Natural killer cell (primary cell): ENCODE measurements at places on chromosomes 5 and 9.

DNA sequence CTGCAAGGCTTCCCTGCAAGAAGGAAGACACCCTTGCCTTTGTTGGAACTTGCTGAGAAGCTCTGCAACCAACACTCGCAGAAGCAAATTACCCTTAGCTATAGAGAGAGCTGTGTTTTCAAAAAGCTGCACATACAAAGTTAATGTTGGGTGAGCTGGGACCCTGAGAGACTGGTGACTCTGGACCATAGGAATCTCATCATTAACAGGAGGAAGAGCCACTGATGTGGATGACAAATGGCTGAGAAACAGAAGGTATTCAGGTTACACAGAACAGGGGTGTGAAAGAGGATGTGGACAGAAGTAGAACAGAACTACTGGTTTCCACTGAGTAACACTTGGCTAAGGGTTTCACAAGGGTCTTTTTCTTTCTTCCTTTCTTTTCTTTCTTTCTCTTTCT is 493.5 kb downstream of the IRX1 start:
- no peaks in the 10 kb centered on the region for H3K27me3 ChIP-seq
- H3K4me3 ChIP-seq, result no peak overlapping the region
- H3K4me1 ChIP-seq, result no peaks in the 10 kb centered on the region
- DNase-seq, result no peak
- no peaks in the 10 kb centered on the region for H3K36me3 ChIP-seq
- H3K27ac ChIP-seq, result no peak overlapping the region

DNA sequence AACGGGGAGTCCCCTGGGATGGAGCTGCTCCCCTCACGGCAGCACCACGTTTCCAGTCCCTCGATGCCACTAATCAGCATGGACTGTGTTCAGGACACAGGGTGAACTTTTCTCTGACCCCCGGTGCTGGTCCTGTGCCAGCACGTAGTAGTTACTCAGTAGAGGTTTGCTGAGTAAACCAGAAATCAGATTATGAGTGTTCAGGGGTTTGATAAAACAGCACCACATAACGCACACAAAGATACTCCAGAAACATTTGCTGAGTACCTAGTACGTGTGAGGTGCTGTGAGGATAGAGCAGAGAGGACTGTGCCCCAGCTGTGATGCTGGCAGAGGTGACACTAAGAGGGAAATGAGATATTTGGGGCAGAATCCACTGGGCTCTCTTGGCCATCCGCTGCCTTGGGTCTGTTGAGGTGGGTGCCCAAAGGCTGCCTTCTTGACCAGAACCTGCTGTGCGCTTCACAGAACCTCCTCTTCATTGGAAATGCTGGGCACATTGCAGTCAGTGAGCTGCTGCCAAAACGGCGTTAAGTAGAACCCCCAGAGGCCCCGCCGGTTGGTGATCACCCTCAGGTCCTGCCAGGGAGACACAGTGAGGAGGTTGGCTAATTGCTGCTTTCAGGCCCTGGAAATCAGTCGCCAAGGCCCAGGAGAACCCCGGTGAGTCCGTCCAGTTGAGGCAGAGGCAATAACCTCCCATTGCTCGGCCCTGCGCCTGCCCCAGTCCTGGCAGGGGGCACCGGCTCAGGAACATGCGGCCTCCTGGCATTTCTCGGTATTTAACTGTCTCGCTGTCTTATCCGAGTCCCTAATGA is 49.4 kb downstream of the NEURL1B start:
- no peak for DNase-seq
- no peak overlapping the region for H3K27ac ChIP-seq
- peaks cover 12% of the 10 kb centered on the region for H3K4me1 ChIP-seq
- no peaks in the 10 kb centered on the region for H3K36me3 ChIP-seq

GRCh38 chr5:39455645-39456044 is 30.9 kb upstream of the DAB2 start:
- H3K36me3 ChIP-seq, result no peaks in the 10 kb centered on the region
- no peak overlapping the region for H3K4me3 ChIP-seq
- no peak overlapping the region for H3K27ac ChIP-seq
- H3K4me1 ChIP-seq, result no peaks in the 10 kb centered on the region

DNA sequence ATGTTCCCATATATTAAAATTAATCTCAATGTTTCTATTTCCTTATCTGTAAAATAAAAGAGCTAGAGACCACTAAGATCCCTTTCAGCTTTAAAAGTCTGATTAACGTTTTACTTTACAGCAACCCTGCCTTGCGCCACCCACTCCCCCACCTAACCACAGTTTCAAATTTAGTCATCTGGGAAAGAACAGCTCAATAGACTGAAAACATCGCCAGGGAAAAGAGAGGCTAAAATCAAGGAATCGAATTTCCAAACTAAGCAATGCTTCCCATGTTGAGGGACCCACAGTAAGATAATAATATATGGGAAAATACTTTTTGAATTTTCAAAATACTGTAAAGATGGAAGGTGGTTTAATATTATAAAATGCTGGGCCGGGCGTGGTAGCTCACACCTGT is 6.6 kb downstream of the SAXO1 start:
- H3K4me1 ChIP-seq, result no peaks in the 10 kb centered on the region
- no peak for DNase-seq
- H3K4me3 ChIP-seq, result no peak overlapping the region
- H3K36me3 ChIP-seq, result no peaks in the 10 kb centered on the region
- no peaks in the 10 kb centered on the region for H3K27me3 ChIP-seq
- H3K27ac ChIP-seq, result no peak overlapping the region

DNA sequence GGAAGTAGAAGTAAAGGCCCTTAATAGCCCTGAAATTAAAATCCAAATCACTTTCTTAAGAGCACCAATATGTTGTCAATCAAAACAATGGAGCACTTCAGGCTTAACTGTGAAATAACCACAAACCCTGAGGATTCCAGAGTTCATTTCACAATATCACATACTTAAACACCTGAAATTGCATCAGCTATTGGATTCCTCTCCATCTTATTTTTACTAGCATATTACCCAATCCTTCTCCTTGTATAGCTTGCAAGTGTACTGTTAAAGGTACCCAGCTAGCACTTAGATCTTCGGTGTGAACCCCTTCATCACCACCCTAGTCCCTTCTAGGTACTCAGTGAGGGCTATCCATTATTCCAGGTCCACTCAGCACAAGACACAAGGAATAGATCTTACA is 287.3 kb downstream of the EFNA5 start:
- H3K4me1 ChIP-seq, result peaks cover 7% of the 10 kb centered on the region
- no peaks in the 10 kb centered on the region for H3K36me3 ChIP-seq

GRCh38 chr5:61482980-61483379 is 150.9 kb downstream of the ZSWIM6 start:
- H3K27me3 ChIP-seq, result no peaks in the 10 kb centered on the region
- H3K27ac ChIP-seq, result no peak overlapping the region
- no peaks in the 10 kb centered on the region for H3K4me1 ChIP-seq
- no peaks in the 10 kb centered on the region for H3K36me3 ChIP-seq
- DNase-seq, result no peak
- H3K4me3 ChIP-seq, result no peak overlapping the region

DNA sequence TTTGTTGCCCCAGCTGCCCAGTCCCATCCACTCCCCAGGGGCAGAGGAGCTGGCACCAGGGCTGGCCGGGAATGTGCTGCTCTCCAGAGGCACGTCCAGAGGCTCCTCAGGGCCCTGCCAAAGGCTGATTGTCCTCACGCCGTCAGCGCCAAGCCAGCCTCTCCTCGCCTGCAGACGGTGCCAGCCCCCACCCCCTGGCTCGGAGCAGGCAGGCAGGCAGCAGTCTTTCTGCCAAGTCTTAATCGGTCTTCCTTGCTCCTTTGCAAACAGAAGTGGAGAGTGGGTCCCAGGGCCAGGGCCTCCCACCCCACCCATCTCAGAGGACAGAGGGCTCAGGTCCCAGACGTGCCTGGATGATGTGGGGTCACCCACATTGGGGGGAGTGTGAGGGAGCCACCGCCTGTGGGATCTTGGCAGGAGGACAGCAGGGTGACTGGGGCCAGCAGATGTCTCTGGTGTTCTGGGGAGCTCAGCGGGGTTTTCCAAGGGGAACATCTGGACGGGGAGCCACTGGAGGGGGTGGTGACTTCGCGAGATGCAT is 36.3 kb downstream of the FAM163B start:
- no peak overlapping the region for H3K4me3 ChIP-seq
- H3K4me1 ChIP-seq, result peaks cover 5% of the 10 kb centered on the region
- no peak for DNase-seq
- no peaks in the 10 kb centered on the region for H3K36me3 ChIP-seq

GRCh38 chr5:29902859-29903258 is 1290.6 kb upstream of the CDH6 start:
- H3K27me3 ChIP-seq, result no peaks in the 10 kb centered on the region
- DNase-seq, result no peak
- no peak overlapping the region for H3K27ac ChIP-seq
- no peaks in the 10 kb centered on the region for H3K36me3 ChIP-seq
- no peaks in the 10 kb centered on the region for H3K4me1 ChIP-seq

DNA sequence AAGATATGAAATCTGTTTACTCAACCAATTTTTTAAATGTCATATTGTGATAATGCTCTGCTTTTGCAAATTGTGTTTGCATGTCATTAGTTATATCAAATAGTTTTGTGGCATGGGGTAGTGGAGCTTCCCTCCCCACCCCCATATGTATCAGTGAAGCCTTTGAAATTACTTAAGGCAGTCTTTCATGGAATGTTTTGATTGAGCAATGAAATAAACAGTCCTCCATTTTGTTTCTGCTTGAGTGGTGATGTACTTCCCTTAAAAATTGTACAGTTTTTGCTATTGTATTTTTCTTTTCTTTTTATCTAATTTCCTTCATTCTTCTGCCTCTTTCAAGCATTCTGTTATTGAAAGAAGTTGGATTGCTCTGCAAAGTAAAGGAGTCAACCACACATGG is 3.5 kb downstream of the SOWAHA start:
- no peaks in the 10 kb centered on the region for H3K36me3 ChIP-seq
- H3K27ac ChIP-seq, result no peak overlapping the region
- no peak overlapping the region for H3K4me3 ChIP-seq
- peaks cover 15% of the 10 kb centered on the region for H3K4me1 ChIP-seq
- H3K27me3 ChIP-seq, result peaks cover 29% of the 10 kb centered on the region
- DNase-seq, result no peak

GRCh38 chr9:114014044-114014443 is 64.1 kb downstream of the AMBP start:
- no peak overlapping the region for H3K27ac ChIP-seq
- H3K4me1 ChIP-seq, result no peaks in the 10 kb centered on the region
- DNase-seq, result no peak
- H3K36me3 ChIP-seq, result no peaks in the 10 kb centered on the region
- H3K27me3 ChIP-seq, result no peaks in the 10 kb centered on the region

GRCh38 chr5:1067141-1068121 is 44.4 kb downstream of the SLC12A7 start:
- no peaks in the 10 kb centered on the region for H3K27me3 ChIP-seq
- H3K27ac ChIP-seq, result no peak overlapping the region
- H3K4me1 ChIP-seq, result no peaks in the 10 kb centered on the region
- no peak overlapping the region for H3K4me3 ChIP-seq
- no peaks in the 10 kb centered on the region for H3K36me3 ChIP-seq

GRCh38 chr5:135473956-135474670 is 22.0 kb upstream of the TIFAB start:
- no peaks in the 10 kb centered on the region for H3K4me1 ChIP-seq
- no peaks in the 10 kb centered on the region for H3K36me3 ChIP-seq
- DNase-seq, result no peak
- no peaks in the 10 kb centered on the region for H3K27me3 ChIP-seq

GRCh38 chr9:34644766-34645314 is 1.6 kb upstream of the GALT start:
- H3K36me3 ChIP-seq, result peaks cover 18% of the 10 kb centered on the region
- no peak for DNase-seq
- peaks cover 24% of the 10 kb centered on the region for H3K4me1 ChIP-seq

DNA sequence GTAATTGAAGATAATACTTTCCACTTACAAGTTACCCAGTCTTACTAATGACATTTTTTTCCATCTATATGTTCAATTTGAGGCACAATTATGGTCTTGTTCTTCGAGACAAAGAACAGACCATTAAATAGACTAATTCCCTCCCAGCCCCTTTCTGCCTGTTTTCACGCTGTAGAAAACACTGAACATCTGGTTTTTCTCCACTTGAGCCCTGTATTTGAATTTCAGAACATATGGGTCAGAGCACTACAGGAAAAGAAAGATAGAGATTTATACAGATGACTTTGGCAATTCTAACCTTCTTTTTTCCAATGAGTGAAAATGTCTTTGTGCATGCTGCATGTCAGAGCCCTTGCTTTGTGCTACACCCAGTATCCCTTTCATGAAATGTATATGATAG is 506.9 kb downstream of the LRRC70 start:
- H3K27me3 ChIP-seq, result no peaks in the 10 kb centered on the region
- no peaks in the 10 kb centered on the region for H3K4me1 ChIP-seq
- H3K4me3 ChIP-seq, result no peak overlapping the region
- H3K27ac ChIP-seq, result no peak overlapping the region

GRCh38 chr5:67699560-67699959 is 503.0 kb upstream of the CD180 start:
- H3K4me3 ChIP-seq, result no peak overlapping the region
- no peak for DNase-seq
- no peak overlapping the region for H3K27ac ChIP-seq
- no peaks in the 10 kb centered on the region for H3K4me1 ChIP-seq
- H3K36me3 ChIP-seq, result no peaks in the 10 kb centered on the region
